NCI-H748 treated with DMSO at 0.1 percent for 48 hours (cell line): ENCODE measurements at places on chromosomes 11 and 22.

DNA sequence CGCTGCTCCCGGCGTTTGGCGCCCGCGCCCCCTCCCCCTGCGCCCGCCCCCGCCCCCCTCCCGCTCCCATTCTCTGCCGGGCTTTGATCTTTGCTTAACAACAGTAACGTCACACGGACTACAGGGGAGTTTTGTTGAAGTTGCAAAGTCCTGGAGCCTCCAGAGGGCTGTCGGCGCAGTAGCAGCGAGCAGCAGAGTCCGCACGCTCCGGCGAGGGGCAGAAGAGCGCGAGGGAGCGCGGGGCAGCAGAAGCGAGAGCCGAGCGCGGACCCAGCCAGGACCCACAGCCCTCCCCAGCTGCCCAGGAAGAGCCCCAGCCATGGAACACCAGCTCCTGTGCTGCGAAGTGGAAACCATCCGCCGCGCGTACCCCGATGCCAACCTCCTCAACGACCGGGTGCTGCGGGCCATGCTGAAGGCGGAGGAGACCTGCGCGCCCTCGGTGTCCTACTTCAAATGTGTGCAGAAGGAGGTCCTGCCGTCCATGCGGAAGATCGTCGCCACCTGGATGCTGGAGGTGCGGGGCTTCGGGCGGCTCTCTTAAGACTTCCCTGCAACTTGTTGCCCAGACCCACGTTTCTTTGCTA lies at the start of gene CCND1:
Gene CCND1, plus strand, starts transcription at position 162 of the 587 bp plus-strand sequence. Its CDS starts 158 bp downstream, at position 320.
- peak; percentile 37 for DNase-seq

DNA sequence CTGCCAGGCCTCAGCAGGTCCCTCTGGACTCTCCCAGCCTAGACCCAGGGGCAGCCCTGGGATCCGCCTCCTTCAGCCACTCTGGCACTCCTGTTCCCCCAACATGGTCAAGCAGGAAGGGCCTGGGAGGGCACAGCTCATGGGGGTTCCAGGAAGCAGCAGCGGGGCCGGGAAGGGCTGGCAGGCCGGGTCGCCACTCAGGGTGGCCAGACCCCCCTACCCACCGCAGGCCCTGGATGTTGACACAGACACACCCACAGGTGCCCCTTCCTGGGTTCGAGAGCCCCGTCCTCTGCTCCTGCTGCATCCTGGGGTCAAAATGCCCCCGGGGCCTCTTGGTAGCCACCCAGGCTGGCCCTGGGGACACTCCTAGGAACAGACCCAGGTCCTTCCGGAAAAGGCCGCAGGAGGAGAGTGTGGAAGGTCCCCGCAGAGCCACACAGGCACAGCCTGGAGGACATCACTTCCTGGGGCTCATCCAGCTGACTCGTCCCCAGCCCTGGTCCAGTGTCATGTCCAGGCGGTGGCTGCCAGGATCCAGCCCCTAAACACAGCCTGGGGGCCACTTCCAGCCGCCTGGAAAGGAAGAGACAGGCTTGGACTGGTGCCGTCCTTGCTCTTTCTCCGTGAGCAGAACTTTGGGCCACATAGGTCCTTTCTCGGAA lies 6.8 kb upstream of the PIM3 start:
- no peak for DNase-seq

- DNase-seq = no peak
Observed at GRCh38 chr11:68337399-68337835, 25.0 kb downstream of the LRP5 start.

GRCh38 chr11:68684385-68685356 lies at the start of gene GAL:
GAL (plus strand) TSS chr11:68684544; CDS start chr11:68684924, 380 bp downstream.
- DNase-seq = no peak

- DNase-seq = no peak
Observed at GRCh38 chr11:116962108-116962507, 124.7 kb upstream of the APOA1 start.

DNA sequence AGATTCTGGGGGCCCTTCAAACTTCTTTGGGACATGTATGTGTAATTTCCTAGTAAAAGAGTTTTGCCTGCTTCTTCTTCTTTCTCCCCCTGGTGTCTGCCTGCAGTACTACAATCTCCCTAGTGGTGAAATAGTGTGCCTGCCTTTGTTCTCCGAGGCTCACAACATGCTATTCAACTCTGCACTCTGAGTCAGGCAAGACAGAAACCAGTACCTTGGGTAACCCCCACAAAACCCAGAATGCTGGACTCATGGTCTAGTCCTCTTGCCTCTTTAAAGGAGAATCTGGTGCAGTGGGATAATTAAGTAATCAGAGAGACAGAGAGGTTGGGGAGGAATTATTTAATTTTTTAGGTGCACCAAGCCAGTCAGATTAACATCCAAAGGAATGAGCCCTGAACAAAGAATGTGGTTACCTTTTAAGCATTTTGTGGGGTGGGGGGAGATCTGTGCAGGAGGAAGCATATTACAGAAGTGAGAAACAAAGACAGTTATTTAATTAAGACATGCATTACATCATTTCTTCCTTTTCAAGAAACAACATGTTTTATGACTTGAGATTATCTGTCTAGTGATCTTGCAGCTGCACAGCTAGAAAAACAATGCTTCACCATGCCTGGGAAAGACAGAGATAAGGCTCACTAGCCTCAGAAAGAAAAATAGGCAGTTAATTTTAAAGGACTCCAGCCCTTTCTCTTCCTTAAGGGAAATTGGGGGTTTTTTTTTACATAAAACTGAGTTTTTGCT lies 11.0 kb upstream of the MS4A6A start:
- peak; percentile 4 for DNase-seq

DNA sequence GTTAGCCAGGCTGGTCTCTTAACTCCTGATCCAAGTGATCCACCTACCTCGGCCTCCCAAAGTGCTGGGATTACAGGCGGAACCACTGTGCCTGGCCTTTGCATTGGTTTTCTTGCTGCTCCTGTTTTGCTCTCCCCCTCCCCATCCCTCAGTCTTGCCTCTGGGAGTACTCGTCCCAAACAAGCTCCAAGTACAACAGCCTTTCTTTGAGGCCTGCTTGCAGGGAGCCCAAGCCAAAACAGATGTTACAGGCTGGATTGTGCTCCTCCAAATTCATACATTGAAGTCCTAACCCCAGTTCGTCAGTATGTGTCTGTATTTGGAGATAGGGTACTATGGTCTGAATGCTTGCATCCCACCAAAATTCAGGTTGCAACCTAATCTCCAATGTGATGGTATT lies 8.6 kb downstream of the IGLL1 start:
- DNase-seq = no peak

DNA sequence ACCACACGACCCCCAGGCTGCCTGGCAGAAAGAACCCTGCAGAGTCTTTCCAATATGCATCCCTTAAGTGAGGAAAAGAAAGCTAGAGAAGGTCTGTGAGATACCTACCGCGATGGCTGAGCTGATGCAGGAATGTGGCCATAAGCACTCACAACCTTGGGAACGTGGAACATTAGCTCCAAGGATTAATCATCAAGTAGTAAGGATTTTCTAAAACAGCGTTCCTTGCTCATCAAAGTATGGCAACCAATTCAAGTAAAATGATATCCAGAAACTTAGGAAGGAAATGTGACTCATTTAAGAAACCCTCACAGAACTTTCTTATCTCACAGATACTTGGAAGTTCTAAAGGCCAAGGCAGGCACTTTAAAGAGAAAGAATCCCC lies 12.8 kb downstream of the PACSIN2 start:
- DNase-seq = no peak

GRCh38 chr22:20101638-20102037 lies 14.3 kb upstream of the RANBP1 start:
- no peak for DNase-seq

GRCh38 chr22:46377525-46378425 lies 42.3 kb downstream of the TRMU start:
- no peak for DNase-seq
